ENCODE measurements at places on chromosomes 16 and 17.
A peak's percentile ranks its signal among the peaks of the same experiment; 100 is the strongest.

GRCh38 chr17:28871056-28871579 lies 16.3 kb downstream of the ERAL1 start:
- no peak for DNase-seq

DNA sequence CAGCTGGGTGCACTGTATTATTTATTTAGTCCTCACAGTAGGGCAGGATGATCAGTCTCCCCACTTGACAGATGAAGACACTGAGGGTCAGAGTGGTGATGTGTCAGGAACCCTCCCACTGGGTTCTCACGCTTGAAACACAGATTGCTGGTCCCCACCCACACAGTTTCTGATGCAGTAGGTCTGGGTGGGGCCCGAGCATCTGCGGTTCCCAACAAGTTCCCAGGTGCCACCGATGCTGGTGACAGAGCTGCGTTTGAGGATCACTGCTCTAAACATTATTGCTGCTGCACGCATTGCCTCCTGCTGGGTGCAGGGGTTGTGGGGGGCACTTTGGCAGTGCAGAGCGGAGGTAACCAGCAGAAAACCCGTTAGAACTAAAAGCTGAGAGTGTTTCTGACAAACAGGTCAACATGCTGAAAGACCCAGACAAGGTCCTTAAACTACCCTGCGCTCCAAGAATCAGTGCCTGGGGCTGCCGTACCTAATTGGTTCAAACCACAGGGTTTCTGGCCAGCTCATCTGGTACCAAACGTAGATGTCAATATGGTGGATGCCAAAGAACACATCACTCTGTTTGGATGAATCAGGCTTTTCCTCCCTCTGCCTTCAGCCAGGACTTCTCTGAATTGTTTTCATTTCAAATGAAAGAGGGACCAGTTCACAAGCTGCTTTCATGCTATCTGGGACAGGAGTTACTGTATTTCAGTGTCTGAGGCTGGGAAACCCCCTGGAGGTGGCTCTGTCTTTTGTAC lies 76.0 kb downstream of the ABCC1 start:
- peak; percentile 51 for DNase-seq

- no peak for DNase-seq
Observed at GRCh38 chr17:56635641-56636040, 42.1 kb downstream of the NOG start.

DNA sequence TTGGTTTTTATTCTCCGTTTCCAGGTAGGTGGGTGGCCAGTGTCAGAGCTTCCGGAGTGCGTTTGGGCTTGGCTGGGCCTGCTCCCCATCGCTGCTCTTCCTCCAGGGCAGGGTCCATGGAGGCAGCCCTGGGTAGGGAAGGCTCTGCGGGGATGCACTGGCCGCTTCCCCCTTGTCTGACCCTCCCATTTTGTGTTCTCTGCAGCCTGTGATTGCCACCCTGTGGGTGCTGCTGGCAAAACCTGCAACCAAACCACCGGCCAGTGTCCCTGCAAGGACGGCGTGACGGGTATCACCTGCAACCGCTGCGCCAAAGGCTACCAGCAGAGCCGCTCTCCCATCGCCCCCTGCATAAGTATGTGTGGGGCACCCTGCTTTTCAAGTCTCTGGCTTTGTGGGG lies 158.3 kb downstream of the NTN1 start:
- DNase-seq, result no peak

DNA sequence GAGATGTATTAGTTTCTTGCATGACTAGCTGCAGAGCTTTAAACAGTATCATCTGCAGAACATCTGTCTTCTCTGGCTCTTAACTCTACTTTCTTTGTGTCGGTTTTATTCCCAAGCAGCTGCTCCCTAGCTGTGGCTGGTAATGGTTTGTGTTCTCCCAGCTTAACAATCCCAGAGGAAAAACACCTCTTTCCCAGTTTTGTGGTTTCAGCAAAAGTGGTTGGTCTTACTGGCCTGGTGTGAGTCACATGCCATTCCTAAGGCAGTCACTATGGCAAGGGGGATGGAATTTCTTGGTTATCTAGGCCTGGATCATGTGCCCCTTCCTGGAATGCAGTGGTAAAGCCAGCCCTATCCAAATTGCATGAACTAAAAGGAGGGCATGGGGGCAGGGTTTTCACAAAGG lies 27.5 kb downstream of the OMG start:
- DNase-seq, result no peak

- no peak for DNase-seq
Observed at GRCh38 chr16:22098405-22099255, 6.3 kb downstream of the VWA3A start.

DNA sequence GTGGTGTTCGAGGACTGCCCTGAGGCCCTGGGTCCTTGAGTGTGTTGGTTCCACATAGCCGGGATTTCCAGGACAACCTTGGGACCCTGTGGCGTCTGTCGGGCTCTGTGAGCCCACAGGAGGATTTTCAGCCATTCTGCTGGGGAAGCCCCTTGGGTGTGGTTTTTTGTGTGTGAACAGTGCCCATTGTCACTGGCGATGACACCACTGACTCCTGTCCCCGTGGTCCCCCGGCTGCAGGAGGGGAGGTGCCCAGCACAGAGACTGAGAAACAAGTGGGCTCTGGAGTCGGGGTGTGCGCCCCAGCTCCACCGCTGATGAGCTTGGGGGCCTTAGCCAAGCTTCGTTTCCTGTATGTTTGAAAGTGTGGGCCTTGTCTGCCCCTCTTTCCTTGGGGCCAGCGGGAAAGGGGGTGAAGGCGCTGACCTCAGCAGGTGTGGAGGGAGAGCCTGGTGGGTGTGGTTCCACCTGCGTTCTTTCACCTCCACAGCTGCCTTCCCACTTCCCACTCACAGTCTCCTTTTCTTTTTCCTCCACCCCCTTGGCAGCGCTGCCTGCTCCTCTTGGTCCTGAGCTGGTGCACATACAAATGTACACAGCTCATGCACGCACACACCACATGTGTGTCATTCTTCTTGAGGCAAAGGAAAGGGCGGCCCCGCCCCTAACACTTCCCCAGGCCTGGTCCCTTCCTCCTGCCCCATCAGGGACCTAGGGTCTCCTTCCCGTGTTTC lies 16.1 kb downstream of the MGRN1 start:
- no peak for DNase-seq

GRCh38 chr16:75593825-75594820 lies 27.9 kb downstream of the GABARAPL2 start:
- no peak for DNase-seq

DNA sequence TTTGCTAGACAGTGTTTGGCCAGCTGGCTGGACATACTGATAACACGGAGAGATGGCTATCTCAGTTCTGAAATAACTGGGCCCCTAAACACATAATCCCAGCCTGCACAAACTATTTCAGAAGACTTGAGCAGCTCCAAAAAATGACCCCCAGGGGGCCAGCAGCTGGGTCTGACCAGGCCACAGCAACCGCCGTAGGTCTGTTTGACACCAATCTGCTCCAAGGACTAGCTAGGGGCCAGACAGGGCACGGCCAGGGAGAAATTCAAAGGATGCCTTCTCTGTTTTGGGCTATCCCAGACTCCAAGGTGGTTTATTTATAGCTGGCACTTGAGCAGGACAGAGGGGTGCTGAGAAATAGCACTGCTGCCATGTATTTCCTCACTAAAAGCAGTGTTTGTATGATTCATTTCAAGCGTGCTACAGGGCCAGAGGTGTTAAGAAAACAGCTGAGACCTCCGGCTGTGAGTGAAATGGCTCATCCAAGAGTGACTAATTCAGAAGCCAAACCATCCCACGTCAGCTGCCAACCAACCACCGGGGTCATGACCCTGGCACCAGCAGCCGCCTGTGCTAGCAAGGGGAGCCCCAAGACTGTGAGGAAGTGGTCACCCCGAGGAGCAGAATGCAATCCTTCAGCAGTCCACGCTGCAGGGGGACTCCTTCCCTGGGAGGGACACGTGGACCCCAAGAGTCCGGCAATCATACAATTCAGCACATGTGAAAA lies 5.7 kb downstream of the GGA2 start:
- DNase-seq, result peak; percentile 62

DNA sequence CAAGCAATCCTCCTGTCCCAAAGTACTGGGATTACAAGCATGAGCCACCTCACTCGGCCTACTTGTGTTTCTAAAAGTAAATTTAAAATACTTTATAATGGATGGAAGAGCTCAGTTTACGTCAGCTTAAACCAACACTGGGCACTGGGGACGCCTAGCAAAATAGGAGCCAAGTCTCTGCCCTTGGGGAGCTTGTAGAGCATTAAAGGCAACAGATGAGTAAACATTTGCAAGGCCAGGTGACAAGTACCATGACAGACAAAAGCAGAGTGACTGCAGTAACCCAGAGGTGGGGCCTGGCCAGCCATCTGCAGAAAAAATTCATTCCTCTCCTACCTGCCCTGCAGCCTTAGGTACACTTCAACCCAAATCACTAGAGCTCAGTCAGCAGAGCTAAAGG lies 12.1 kb upstream of the NLK start:
- no peak for DNase-seq

DNA sequence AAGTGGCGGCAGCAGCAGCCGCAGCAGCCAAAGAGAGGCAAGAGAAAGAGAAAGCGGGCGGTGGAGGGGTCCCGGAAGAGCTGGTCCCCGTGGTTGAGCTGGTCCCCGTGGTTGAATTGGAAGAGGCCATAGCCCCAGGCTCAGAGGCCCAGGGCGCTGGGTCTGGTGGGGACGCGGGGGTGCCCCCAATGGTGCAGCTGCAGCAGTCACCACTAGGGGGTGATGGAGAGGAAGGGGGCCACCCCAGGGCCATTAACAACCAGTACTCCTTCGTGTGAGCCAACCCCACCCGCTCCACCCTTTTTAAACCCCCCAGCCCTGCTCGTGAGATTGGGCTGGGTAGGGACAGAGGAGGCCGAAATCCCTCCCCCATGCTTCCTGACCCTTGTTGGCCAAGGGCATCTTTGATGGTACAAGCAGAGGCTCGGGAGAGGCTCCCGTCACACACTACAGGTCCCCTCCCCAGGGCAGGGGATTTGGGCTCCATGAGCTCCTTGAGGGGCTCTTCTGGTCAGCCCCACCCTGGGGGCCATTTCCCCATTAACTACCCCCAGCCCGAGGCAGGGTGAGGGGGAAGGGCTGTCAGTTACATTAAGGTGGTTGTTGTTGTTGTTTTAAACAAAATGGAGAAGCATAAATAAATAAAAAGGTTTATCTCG lies 4.6 kb upstream of the ATP2A1 start:
- peak; percentile 20 for DNase-seq

DNA sequence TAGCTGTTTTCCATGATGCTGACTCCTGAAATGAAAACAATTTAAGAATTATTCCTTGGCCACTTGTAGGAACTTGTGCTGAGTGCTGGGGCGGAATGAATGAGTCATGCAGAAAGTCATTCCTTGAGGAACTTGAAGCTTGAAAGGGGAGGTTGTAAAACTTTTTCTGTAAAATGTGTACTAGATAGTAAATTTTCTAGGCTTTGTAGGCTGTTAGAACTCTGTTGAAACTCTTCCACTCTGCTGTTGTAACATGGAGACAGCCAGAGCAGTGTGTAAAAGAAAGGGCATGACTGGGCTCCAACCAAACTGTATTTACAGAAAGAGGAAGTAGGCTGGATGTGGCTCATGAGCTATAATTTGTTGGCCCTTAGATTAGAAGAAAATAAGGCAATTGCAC lies 46.1 kb downstream of the ABCA8 start:
- no peak for DNase-seq

GRCh38 chr16:67543036-67543435 lies 14.4 kb downstream of the RIPOR1 start:
- DNase-seq, result no peak

DNA sequence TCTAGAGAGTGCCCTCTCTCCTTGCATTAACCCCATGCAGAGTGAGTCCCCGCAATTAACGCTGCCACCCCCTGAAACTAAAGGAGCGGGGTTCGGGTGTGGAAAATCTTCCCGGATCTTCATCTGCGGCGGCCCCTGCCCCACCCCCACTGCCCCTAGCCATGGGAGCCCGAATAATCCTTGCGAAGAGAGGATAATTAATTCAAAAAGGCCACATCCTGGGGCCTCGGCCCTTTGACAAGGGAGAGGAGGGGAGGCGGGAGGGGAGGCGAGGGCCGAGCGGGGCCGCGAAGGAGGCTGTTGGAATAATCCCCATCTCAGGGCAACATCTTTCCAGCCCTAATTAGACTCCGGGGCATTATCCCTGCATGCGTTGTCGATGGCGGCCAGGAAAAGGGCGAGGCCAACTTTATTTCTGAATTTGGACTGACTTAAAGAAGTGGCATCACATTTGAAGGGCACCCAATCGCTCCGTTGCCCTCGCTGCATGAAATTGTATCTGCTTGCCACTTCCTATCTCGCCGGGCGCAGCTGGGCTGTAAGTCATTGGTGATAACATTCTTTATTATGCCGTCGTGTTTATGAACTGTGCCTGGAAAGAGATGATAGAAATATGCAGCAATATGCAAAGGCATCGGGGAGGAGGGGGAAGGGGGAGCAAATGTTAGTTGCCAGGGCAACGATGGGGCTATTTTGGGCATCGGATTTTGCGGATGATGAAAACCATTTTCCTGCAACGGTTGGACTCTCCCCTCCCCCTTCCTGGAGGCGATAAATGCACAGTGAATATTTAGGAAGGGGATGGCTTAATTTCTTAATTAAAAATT lies 387.1 kb upstream of the TNRC6C start:
- no peak for DNase-seq

DNA sequence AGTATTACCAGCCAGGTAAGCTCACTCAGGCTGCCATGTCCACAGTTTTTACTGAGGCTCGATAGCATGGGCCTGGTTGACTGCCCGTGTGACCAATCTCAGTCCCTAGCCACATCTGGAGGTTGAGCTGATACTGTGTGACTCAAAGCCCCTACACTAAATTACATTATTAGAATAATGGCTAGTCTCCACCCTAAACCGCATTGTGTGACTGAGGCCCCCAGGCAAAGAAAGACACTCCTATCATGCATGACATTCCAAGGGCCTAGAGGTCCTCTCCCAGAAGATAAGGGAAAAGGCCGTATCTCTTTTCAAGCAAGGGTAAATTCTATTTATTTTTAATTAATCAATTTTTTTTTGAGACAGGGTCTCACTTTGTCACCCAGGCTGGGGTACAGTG lies 505.3 kb downstream of the HAPSTR1 start:
- no peak for DNase-seq

- no peak for DNase-seq
Observed at GRCh38 chr17:71975331-71975801, 145.5 kb upstream of the SOX9 start.

GRCh38 chr16:84368308-84368996 lies at the start of gene ATP2C2:
ATP2C2 (plus strand) TSS chr16:84368538; CDS start chr16:84368616, 78 bp downstream.
- no peak for DNase-seq

DNA sequence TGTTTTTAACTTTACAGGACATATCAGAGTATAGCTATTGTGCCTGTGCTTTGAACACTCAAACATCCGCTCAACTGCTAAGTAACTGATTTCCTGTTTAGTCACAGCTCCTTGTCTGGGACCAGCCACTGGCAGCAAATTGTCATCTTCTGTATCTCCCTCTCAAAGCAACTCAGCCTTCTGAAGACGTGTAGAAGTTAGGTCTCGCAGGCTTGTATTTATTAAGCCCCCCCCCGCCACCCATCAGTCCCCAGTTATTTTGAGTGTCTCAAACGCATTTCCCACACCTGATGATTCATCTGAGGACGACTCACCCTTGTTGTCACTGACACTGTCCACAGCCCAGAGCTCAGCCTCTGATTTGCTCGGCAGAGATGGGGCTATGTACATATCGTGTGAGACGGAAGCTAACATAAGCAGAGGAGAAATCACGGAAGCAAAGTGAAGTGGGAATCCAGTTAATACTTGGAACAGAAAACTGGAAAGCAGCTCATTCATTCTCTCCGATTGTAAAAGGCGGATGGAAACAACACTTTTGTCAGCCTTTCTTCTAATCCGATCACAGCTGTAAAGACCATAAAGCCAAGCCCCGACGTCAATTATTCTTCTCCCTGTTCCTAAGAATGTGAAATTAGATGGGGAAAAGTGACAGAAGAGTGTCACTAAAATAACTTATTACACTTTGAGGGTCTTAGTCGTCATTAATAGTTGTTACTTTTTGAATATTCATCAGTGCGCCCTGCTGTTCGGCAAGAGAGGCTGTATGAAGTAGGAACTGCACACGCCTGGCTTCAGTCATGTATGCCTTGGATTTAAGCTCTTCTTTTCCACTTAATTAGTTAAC lies 64.2 kb downstream of the PITPNC1 start:
- DNase-seq, result peak; percentile 57
